HCEC 1CT (cell line): ENCODE measurements at places on chromosomes 2 and 18.

DNA sequence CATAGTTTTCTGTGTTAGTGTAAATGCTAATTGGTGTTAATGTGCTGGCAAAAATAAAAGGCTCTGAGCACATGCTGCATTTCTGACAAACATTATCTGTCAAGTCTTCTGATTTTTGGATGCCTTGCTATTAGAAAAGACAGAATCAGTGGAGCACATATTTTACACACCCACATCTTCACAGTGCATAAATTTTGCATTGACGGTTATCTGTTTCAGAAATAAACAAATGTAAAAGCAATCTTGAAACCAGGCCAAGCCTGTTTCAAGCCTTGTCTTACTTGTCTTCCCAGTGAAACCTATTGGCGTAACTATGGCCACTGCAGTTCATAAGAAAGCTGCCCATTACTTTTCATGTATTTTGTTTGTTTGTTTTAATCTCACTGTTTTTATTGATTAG, 333.7 kb upstream of the CDH19 start:
- no peak for DNase-seq

DNA sequence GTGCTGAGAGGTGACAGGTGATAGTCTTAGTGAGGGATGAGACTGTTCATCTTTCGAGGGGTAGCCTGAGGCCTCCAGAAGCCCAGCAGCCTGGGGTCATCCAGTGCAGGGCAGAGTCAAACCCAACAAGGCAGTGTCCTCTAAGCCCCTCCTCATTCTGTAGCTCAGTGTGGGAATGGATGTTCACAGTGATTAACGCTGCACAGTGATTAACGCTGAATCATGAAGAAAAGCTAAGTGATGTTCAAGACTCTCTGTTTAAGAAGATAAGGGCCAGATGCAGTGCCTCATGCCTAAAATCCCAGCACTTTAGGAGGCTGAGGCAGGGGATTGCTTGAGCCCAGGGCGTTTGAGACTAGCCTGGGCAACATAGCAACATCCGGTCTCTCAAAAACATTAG, 56.3 kb upstream of the LAPTM4A start:
- DNase-seq = peak; percentile 17

- no peak for DNase-seq
Observed at GRCh38 chr2:190060626-190061025, 1.9 kb downstream of the MSTN start.

GRCh38 chr2:120840795-120841487, 105.3 kb downstream of the GLI2 start:
- no peak for DNase-seq

DNA sequence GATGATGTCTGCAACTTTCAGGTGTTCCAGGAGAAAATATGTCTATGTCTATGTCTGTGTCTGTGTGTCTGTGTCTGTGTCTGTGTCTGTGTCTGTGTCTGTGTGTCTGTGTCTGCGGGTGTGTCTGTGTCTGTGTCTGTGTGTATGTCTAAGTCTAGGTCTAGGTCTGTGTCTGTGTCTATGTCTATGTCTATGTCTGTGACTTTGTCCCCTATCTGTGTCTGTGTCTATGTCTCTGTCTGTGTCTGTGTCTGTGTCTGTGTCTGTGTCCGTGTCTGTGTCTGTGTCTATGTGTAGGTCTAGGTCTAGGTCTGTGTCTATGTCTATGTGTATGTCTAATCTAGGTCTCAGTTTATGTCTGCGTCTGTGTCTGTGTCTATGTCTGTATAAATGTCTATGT, 10.5 kb downstream of the IL1R2 start:
- no peak for DNase-seq

GRCh38 chr2:10097352-10098148, 17.3 kb upstream of the CYS1 start:
- DNase-seq = peak; percentile 53

- DNase-seq = no peak
Observed at GRCh38 chr2:206442474-206442832, 879 bp upstream of the ADAM23 start.

DNA sequence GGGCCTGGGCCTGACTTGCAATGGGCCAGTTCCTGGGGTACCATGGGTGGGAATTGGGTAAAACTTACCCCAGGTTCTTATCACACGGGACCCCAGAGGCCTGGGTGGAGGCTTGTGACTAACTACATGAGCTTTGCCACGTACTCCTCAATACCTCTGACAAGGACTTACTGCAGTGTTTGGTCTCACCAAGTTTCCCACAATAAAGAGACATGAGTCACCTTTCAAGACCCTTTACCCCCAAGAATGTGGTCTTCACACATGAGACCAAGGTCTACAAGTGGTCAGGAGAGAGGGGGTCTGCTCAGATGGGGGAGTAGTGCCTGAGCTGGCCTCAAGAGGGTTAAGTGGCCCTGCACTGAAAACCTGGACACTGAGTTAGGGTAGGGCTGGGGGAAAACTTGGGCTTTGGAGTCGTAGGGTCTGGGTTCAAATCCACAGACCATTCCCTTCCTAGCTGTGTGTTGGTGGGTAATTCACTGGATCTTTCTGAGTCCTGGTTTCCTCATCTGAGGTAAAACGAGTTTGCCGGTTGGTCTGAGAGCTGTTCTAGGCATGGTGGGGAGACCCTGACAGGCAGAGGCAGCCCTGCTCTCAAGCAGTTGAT, 2.0 kb upstream of the GNLY start:
- DNase-seq = no peak

DNA sequence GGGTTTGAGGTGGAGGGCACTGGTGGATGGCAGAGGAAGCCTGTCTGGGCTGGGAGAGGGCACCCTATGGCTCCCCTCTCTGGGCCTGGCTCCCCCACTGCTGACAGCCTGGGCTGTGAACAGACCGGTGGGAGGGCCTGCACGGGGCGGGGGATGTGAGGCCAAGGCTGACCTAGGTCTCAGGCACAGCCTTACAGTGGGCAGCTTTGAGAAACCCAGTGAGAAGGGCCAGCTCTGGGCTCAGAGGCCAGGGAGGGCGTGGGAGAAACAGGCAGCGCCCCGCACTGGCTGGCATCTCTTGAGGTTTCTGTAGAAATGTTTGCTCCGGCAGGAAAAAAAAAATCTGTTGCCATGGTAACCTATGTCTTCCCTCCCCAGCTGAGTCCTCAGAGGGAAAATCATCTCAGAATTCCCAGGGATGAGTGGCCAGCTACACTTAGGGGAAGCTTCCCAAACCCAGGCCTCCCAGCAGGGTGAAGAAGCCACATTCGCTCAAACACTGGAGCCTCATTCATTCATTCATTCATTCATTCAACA, 71.7 kb upstream of the TAF1B start:
- no peak for DNase-seq

- no peak for DNase-seq
Observed at GRCh38 chr2:43266711-43267111, 40.3 kb upstream of the ZFP36L2 start.

DNA sequence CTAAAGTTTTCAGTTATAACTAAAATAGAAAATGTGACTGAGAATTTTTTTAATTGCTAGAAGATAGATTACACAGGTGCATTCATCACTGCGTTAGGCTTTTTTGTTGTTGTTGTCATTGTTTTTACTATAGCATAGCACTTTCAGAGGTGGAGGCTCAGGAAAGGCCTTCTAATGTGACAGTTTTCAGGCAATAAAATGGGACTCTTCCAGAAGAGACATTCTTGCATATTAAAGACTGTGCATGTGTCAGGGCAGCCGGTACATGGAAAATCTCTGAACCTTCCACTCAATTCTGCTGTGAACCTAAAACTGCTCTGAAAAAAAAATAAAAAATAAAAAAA, 175.2 kb downstream of the METTL4 start:
- no peak for DNase-seq

DNA sequence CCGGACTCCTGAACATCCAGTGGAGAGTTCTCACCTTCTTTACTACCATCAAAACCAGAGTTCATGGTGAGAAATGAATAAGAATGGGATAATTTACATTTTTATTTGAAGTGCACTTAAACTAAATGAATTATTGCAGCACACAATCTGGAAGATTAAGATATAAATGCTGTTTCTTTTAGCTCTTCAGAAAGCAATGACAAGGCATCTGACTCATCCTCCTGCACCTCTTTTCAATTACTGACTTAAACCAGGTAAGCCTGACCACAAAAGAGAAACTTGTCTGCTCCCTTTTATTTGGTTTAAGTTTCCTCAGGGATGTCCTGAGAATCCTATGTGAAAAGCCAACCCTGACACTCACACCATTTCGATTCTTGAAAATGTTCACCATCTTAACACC, 720 bp upstream of the DSC2 start:
- no peak for DNase-seq

DNA sequence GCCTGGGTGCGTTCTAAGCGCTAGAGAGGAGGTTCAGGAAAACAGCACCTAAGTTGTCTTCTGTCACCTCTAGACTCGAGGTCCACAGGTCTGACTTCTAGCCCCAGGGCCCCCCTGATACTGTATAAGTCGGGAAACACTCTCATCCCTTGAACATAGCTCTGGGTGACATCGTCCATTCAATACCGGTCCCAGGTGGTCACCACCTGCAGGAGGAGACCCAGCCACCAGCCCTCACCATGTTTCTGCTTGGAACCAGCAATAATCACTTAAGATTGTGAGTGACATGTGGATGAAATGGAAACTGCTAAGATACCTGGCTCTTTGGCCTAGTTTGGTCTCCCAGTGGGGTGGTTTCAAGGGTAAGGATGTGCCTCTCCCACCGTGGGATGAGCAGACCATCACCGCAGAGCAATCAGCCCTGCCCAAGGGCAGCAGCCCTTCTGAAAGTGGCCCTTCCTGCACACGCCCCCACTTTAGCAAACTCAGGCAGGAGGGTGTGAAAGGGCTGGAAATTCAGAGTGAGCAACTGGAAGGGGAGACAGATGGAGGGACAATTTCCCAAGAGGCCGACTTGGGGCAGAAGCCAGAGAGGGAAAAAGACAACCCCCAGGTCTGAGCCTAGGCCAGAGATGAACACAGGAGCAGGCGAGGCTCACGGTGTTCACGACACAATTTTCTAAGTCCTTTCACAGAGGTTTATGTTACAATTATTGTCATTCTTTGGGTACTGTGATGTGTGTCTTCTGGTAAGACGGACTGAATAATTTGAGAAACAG, 95.2 kb downstream of the ZNF516 start:
- DNase-seq = no peak

DNA sequence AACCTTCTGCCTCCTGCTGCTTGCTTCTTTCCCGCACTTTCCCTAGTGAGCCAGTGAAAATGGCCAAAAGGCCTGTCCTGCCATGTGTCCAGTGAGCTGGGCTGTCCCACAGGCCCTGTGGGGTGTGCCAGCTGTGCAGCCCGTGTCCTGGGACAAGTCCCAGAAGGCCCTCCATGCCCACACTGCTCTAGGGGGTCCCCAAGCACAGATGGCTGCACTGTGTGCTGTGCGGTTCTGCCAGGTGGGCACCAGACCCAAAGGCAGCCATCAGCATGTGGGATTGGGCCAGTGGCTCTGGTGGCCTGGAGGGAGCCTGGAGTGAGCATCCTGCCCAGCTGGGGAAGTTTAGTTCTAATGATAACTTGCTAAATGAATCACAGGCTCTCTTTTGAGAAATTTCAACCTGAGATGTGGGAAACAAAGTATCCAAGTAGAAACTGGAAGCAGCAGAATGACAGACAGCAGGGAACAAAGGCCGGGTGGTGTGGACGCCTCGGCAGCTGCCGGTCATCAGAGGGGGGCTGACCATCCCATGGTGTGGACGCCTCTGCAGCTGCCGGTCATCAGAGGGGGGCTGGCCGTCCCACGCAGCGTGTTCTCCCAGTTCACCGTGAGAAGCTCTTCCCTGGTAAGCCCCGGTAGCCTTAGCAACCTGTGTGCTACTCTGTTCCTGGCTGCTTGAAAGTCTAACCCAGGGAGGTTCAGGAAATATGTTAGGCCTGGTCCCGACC, 9.9 kb upstream of the CNDP2 start:
- DNase-seq = no peak

GRCh38 chr2:64605026-64605471, 48.7 kb downstream of the SERTAD2 start:
- peak; percentile 47 for DNase-seq

GRCh38 chr18:58525928-58526424, 102.9 kb downstream of the ALPK2 start:
- DNase-seq = no peak

DNA sequence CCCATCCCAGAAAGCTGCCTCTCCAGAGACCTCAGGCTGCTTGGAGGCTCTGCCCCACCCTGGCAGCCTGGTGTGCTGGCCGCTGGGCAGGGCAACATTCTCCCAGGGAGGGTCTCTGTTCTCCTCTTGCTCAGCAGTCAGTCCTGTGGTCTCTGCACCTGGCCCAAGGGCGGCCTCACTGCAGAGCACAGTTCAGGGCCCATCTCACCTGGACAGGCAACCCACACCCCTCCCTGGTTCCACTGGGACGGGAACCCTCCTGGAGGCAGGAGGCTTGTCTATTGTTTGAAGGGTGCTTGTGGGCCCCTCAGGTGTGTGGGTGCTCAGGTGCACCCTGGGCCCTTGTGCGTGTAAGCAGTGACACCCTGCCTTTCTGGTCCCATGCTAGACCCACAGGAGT, 67.2 kb upstream of the OTOS start:
- no peak for DNase-seq

DNA sequence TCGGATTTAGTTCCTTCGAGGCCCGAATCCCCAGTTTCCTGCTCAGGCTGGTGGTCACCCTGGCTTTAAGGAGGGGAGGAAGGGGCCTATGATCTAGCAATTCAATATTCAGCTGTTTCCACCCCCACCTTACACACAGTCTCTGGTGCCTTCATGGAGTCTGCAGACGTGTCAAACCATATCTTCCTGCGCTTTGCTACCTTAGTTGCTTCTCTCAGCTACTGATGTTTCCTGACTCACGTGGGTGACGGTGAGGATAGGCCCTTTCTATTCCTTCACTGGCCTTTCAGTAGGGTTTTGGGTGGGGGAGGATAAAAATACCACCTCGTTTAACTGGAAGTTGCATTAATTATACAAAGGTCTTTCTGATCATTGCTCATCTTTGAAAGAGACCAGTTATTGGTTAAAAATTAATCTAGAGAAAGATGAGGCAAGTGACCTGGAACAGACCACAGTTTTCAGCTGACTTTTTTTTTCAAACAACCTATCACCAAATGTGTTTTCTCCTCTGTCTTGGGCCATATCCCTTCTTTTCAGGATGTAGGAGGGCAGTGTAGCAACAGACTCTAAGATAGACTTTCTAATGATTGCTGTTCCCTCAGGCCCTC, 49.7 kb downstream of the SH2D6 start:
- DNase-seq = no peak

DNA sequence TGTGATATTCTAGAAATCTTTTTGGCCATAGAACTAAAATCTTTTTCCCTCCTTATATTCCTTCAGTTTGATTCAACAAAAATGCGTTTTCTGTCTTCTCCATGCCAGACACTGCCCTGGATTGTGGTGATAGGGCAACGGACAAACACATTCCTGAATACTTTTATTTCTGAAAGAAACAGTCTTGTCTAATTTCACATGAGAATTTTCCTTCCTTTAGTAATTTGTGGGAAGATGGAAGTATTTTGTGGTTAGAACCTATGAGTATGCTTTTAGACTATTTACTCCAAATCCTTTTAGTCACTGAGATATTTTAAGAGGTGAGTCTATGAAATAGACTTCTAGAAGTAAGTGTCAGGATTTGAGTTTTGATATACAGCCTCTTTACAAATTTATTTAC, 49.6 kb downstream of the COL5A2 start:
- peak; percentile 96 for DNase-seq
